ENCODE measurements at places on chromosomes 1 and 21. TPM values are rescaled to one million over a fixed set of nuclear protein-coding genes. Genes with fewer than 3 reads are reported as not detected.

DNA sequence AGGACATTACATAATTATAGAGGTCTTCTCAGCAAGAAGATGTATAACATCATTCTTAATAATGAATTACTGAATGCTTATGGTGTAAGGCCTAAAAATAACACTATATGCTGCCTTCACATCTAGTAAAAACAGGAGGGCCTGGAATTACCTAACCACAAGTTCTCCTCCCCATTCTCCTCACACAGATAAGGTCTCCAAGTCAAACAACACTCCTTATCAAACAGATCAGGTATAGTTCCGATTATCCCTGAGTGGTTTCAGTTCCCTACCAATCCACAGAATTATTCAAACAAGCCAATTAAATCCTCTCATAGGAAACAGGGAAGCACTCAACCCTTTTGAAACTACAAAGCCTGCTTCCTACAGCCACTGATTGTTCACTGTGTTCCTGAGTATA lies 4.0 kb upstream of the AGBL4 start:
- DNase-seq: no peak

The MAP10 gene
- total RNA-seq: 0.64 TPM

The RHOU gene
- total RNA-seq: 18.9 TPM

- DNase-seq: no peak
These were observed 31.7 kb downstream of the ECE1 start for GRCh38 chr1:21258331-21259134.

- peak; percentile 95 for DNase-seq
These were observed 101.6 kb downstream of the ZMYM4 start for GRCh38 chr1:35369922-35370671.

DNA sequence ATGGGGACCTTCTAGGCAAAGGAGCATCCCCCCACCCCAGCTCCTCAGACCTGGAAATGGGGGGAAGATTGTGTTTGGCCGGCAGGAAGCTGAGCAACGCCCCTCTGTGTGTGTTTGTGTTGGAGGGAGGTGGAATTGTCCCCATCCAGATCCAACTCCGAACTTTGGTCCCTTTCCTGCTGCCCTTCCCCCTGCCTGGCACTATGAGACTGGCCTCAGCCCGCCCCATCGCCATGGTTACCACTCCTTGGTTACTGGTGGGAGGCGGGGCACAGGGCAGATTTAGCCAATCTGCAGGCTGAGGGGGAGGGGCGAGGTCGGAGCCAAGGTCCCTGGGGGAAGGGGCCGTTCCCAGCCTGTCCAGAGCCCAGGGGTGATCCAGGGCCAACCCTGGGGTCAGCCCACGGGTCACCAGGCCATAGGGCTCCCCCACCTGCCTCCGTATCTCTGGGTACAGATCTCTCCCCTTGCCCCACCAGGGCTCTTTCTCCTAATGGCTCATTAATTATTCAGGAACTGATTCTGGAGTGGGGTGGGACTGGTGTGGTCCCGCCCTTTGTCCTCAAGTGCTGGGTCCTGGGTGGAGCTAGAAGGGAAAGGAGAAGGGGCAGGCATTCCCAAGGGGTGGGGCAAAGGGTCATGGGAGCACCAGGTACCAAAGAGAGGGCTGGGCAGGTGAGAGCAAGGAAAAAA lies 15.2 kb downstream of the PTPRF start:
- DNase-seq: peak; percentile 51

DNA sequence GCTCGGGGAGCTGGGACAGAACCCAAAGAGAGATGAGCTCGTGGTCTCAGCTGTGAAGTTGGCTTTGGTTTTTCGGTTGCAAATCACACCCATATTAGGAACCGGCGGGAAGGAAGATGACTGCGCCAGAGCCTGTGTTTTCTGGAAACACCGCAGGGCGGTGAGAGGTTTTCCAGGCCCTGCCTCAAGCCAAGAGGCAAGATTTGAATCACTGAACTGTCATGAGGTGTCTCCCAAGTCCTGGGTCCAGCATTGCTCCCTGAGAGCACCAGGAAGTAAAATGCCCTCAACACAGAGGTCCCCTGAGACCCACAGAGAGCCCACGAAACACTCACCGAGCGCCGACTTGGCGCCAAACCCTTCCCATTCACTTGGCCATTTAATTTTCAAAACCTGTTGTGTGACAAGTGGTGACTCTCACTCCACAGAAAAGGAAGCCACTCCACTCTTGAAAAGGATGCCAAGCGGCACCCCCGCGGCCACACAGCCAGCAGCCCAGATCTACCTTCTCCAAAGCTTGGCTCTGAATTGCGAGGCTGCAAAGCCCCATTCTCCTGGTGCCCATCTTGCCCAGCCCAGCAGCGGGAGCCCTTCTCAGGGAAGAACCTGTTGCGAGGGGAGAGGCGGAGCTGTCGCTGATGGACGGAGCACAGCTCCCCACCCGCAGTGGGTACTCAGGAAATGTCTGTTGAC lies 99.0 kb upstream of the RUNX3 start:
- no peak for DNase-seq

GRCh38 chr1:219938706-219939105 lies 10.3 kb upstream of the SLC30A10 start:
- DNase-seq: no peak

GRCh38 chr1:192266645-192267044 lies 50.1 kb upstream of the RGS21 start:
- DNase-seq: no peak
